ENCODE measurements at places on chromosomes 12 and 14. TPM values are rescaled to one million over a fixed set of nuclear protein-coding genes. Genes with fewer than 3 reads are reported as not detected.

Gene GLTP
- total RNA-seq = 21.1 TPM

Gene PYGL
- 11.5 TPM for total RNA-seq

Gene FAM90A1
- total RNA-seq = not detected

Gene HOXC12
- total RNA-seq = not detected
